NCI-H510A (cell line): ENCODE measurements at places on chromosomes 3 and 15.

DNA sequence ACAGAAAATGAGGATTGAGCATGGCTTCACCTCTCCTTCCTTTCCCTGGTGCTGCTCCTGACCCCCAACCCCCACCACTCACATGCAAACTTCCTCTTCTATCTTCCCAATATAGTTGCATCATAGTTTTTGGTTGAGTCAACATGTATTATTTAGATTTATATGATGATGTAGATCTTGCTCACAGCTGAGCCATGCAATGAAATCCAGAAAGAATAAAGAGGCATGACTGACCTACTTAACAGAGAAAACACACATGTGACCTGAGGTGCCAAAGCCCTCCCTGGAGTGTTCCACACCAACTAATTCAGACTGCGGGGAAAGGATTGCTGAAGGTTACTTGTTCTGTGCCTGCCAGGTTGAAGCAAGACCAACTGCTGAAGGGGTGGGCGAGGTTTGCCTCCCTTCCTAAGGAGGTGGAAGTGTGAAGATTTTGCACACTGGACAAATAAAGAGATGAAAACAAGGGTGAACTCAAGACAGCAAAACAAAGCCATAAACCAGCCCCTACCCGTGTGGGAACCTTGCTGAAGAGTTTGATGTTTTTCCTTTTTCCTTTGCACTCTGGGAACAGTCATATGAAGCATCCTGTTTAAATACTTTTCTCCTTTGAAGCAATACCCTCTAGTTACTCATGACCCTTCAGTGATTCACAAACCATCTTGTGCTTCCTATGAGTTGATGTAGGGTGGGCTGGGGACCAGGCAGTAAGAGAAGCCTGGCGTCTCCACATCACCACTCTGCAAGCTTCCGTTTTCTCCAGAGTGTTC, 155.2 kb upstream of the UBE2E1 start:
- no peak for DNase-seq

DNA sequence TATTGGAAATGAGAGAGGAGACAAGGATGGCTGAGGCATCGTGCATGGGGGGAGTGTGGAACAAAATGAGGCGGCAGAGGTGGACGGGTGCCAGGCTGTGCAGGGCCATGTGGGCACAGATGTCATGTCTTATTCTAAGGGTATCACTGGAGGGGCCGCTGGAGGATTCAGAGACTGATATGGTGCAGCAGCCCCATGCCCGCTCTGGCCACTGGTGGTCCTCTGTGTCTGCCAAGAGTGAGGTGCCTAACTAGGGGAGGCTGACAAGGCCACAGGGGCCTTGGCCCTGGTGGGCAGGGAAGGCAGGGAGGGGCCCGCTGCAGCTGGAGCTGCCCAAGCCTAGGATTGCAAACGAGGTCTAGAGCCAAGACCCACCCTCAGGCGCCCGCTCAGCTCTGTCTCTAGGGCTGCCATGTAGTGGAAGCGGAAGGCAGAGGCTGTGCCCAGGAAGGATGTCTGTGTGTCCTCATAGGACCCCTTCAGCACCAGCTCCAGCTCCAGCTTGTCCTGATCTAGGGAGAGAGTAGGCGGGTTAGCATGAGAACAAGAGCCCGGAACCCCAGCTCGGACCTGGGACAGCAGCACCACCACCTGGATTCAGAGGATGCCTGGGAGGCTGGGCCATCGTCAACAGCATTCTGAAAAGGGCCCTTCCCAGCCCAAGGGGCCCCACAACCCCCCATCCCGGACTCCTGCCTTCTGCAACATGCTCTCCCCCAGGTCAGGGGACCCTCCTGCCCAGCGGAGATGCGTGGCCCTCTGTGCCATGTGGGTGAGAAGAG, 11.3 kb downstream of the PLA2G4D start:
- no peak for DNase-seq

DNA sequence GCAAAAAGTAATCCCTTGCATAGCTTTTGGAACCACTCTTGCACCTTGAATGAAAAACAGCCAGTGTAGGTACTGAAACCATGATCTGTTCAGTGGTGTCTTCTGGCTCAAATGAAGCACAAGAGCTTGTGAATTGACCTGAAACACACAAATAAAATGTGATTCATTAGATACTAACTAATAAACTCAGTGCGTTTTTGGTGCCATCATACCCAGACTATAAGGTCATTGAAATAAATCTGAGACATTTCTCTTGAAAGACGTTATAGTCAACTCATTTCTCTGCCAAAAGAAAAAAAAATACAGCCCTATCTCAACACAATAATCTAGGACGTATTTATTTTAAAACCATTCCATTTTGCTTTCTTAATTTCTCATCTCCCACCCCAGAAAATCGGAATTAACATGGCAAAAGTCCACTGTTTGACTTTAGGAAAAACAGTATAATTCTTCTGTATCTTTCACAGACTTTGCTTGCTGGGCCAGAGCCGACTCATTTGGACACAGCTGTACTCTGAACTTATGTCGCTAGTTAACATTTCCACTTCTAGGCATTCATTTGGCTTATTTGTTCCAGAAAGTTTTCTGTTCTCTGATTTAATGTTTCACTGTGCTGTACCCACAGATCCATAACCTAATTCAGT, 284.9 kb upstream of the TBL1XR1 start:
- no peak for DNase-seq

- no peak for DNase-seq
Measured at GRCh38 chr15:67133026-67133425, 67.6 kb downstream of the SMAD3 start.

GRCh38 chr3:52782412-52783210, 5.2 kb downstream of the ITIH1 start:
- DNase-seq, result no peak

GRCh38 chr3:127823426-127823857, 1.1 kb upstream of the MGLL start:
- DNase-seq, result no peak

- no peak for DNase-seq
Measured at GRCh38 chr3:43004282-43004681, 25.2 kb downstream of the GASK1A start.

GRCh38 chr3:135240426-135240825, 445.4 kb downstream of the EPHB1 start:
- no peak for DNase-seq

GRCh38 chr3:4772171-4772804, 206.9 kb upstream of the BHLHE40 start:
- DNase-seq, result no peak

DNA sequence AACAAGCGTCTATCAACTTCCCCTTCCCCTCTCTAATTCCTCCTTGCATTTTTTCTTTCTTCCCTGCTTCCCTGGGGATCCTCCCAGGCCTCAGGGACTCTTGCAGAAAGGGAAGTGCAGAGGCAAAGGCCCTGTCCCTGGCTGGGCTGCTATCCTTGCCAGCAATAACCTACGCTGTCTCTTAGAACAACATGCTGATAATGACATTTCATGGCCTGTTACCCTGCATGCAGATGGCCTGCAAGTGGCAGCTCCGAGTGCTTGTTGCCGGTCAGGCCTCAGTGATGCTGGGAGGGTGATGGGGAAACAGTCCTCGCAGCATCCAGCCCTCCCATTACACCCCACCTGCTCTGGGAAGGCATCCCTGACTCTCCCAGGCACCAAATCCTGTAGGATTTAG, 167.6 kb downstream of the RAB11A start:
- no peak for DNase-seq

DNA sequence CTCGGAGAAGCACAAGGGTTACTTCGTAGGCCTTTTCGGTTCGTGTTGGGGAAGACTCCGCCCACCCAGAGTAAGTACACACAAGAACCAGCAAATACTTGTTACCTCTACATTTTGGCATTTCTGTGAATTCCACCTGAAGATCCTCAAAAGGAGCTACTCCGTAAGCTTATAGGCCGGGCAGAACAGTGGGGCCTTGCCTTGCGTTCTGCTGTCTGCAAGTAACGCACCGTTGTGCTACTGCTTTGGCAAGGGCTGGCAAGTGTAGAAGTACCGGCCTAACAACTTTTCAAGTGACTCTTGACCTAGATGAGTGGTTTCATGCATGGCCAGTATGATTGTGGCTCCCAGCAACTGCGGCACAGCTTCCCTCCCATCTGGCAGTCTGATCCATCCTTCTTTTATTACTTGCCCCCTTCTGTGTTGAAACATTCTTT, 6.4 kb upstream of the DNAAF4 start:
- DNase-seq, result peak; percentile 66

- DNase-seq, result no peak
Measured at GRCh38 chr3:97430601-97431000, 334.0 kb upstream of the ARL6 start.

DNA sequence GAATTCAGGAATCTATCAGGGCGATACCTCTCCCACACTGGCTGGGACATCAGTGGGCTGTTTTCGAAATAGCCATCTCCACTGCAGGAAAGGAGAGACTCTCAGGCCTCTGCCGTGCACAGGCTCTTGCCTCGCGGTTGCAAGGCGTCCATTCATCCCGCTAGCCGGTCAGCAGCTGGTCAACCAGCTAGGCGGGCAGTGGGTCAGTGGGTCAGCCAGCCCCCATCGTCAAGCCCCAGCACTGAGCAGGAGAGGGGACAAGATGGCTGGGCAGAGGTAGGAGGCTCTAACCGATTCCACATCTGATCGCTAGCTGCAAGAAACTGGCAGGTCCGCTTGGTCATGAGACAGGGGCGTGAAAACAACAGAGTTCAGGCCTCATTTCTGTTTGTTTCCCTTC, 45.1 kb downstream of the MUC4 start:
- no peak for DNase-seq

GRCh38 chr3:61913701-61914100, 352.3 kb downstream of the PTPRG start:
- DNase-seq, result no peak

DNA sequence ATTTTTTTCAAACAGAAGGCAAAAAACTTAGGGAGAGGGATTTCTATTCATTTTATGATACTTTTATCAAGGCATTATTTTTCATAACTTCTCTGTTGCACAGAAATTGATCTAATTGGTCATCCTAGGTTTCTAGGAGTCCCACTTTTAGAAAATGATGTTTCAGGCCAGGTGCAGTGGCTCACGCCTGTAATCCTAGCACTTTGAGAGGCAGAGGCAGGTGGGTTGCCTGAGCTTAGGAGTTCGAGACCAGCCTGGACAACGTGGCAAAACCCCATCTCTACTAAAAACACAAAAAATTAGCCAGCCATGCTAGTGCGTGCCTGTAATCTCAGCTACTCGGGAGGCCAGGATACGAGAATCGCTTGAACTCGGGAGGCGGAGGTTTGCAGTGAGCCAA, 2.8 kb downstream of the LACTB start:
- DNase-seq, result no peak

DNA sequence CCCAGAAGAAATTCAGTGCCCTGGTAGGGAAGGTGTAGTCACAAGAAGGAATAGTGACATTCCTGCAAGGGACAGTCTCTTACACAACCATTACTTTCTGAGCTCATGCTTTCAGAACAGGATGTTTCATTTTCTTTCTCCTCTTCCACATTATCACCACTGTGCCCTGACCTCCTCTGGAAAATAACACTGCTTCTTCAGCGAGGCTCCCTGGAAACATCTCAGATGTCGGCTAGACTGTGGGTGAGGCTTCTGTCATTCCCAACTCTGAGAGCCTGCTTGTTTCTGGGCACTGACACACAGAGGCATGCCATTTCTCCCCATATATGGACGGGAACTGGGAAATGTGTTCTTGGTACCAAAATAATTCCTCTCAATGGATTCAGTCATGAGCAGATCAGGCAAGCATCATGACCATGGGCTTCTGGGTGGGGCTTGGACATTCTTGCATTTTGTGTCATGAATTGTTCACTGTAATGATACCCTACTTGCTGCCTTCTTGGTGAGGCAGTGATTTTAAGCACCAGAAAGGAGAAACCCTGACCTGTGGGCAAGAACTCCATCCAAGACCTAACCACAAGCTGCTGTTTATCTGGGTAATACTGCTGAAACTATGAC, 14.3 kb upstream of the TNFAIP8L3 start:
- DNase-seq, result no peak

DNA sequence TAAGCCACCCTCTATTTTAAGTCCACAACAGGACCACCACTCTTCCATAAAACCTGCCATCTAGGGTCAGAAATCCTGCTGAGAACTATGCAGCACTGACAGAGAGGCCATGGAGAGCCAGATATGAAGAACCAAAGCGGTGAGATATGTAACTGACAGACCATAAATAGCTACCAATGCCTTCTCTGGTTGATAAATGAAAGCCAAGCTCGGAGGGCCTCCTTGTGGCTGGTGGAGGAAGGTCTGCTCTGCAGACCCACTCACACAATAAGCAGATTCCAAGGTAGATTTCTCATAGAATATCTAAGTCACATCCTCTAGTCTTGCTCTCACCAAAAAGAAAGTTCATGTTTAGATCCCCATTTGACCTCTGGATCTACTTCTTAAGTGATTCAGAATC, 38.9 kb downstream of the RYK start:
- no peak for DNase-seq

DNA sequence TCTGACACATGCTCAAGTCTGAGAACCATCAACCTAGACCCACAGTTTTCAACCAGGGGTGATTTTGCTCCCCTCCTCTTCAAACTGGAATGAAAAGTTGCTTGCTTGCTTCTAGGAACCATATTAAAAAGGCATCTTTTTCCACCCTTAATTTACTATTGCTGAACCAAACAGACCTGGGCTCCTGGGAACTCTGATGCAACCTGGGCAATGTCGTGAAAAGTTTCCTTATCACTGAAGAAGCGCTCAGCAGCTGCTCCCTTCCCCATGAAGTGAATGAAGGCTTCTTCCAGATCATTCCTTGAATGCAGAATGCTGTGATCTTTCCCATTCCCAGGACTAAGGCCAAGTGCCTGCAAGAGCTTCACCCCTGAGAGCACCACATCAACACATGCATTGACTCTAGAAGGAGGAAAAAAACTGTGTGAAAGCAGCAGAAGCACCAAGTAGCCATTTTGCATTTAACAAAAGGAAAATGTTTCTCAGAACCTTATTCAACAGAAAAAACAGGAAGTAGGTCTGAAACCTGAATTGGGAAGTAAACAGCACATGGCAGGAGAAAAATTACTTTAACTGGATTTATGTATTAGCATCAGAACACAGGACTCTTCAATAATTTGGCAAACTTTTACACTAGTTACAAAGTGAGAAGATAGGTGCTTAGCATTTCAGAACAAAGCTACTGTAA, 8.7 kb downstream of the ADPGK start:
- no peak for DNase-seq

GRCh38 chr15:31830591-31830990, 199.7 kb upstream of the CHRNA7 start:
- no peak for DNase-seq

GRCh38 chr15:44519537-44519936, 17.4 kb upstream of the EIF3J start:
- DNase-seq, result no peak

DNA sequence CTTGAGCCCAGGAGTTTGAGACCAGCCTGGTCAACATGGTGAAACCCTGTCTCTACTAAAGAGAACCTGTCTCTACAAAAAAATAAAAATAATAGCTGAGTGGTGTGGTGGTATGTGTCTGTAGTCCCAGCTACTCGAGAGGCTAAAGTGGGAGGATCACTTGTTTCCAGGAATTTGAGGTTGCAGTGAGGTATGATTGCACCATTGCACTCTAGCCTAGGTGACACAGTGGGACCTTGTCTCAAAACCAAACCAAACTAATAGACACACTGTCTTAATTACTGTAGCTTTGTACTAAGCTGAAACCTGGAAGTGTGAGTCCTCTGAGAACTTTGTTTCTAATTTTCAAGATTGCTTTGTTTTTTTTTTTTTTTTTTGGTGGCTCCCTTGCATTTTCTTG, 30.4 kb downstream of the MGA start:
- no peak for DNase-seq

GRCh38 chr3:55823001-55823400, 335.9 kb upstream of the WNT5A start:
- DNase-seq, result no peak

- DNase-seq, result no peak
Measured at GRCh38 chr3:126857928-126858327, 125.0 kb upstream of the PLXNA1 start.

- DNase-seq, result no peak
Measured at GRCh38 chr15:58501636-58502188, 69.9 kb downstream of the LIPC start.
